ENCODE measurements at places on chromosomes 7 and 10.

DNA sequence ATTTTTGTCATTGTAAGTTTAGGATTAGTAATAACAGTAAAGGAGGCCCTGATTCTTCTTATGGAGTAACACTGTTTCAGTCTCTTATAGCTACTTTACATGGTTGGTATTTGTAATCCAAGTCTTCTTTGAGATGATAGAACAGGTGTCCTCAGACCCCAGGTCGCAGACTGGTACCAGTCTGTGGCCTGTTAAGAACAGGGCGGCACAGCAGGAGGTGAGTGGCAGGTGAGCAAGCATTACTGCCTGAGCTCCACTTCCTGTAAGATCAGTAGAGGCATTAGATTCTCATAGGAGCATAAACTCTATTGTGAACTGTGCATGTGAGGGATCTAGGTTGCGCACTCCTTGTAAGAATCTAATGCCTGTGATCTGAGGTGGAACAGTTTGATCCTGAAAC is 77.3 kb downstream of the STK31 start:
- no peak for DNase-seq

DNA sequence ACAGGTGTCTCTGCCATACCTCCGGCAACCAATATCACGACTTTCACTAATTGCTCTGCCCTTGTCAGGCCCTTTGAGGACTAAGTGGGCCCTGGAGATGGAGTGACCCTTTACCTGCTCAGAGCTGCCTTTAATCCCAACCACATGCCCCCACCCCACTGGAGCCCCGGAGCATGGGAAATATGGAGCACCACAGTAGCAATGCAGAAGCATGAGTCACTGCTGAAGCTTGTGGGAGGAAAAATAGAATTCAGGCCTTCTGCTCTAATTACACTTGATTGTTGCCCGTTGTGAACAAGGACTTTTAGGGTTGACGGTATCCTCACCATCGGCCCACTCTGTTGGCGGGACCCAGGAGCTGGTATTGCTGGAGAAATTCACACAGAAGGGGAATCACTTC is 52.5 kb upstream of the FRMD4A start:
- no peak for DNase-seq

GRCh38 chr10:44934416-44935200 is 23.5 kb downstream of the TMEM72 start:
- no peak for DNase-seq

GRCh38 chr7:4195660-4196059 is 486.4 kb upstream of the FOXK1 start:
- DNase-seq, result no peak

DNA sequence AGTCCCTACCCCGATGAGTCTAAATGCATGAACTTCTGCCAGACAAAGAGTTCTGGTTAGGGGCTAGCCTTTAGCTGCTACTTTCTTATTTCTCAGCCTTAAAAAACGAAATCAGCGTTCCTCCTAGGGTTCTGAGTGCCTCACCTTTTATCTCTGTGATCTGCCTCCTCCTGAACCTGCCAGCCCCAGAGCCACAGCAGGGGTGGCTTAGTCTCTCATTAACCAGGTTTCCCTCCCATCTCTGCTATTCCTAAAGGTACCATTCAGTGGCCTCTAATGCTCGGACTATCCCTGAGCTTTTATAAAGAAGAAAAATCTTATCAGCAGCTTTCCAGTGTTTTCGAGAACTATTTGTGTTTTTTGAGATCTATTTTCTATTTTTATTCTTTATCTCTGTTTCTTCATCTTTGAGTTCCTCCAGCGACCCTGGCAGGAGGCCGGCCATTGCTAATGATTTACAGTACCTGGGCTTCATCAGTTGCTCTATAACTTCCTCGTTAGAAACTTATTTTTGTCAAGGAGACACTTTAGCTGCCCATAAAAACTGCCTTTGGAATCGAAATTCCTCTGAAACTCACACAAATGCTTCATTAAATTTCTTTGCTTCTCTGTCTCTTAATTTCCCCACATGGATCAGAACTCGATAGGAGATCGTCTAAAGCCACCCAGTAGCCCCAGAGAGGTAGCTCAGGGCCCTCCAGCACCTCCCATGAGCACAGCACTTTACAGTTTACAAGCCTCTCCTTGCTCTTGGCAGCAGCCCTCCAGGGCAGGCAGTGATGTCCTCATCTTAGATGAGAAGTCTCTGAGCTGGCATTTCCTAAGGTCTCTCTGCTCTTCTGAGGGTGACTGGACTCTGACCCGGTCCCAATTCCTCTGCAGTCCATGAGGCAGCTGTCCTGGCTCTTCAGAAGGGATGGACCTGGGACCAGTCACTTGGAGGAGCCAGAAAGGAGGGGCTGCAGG is 149.1 kb downstream of the EBF3 start:
- no peak for DNase-seq

GRCh38 chr10:85668522-85668921 is 698.1 kb downstream of the GRID1 start:
- DNase-seq, result no peak

GRCh38 chr10:97020452-97021400 is 165.0 kb downstream of the SLIT1 start:
- DNase-seq, result no peak

DNA sequence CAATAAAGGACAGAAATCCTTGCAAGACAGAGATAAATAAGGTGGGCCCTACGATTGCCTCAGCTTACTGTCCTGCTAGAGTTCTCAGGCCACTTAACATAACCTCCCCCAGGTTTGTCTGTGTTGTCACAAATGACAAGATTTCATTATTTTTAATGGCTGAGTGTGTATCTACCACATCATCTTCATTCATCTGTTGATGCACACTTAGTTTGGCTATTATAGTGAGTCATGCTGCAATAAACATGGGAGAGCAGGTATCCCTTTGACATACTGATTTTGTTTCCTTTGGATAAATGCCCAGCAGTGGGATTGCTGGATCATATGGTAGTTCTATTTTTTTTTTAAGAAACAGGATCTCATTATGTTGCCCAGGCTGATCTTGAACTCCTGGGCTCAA is 60.6 kb downstream of the PRTFDC1 start:
- DNase-seq, result no peak

DNA sequence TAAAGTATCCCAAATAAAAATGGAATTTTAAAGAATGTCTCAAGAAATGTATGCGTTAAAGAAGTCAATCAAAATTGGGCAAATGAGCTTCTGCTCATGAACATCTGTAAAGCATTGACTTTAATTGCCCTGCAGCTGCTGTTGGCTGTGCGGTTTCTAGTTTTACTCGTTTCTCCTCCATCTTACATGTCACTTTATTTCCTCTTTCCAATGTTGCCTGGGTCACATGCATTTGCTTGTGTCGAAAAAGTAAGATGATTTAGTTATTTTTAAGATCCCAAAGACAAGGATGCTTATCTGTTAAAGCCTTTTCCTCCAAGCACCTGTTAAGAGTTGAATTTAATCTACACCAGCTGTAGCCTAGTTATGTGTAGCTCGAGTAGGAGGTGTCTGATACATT is 310.4 kb downstream of the EXOC4 start:
- no peak for DNase-seq

DNA sequence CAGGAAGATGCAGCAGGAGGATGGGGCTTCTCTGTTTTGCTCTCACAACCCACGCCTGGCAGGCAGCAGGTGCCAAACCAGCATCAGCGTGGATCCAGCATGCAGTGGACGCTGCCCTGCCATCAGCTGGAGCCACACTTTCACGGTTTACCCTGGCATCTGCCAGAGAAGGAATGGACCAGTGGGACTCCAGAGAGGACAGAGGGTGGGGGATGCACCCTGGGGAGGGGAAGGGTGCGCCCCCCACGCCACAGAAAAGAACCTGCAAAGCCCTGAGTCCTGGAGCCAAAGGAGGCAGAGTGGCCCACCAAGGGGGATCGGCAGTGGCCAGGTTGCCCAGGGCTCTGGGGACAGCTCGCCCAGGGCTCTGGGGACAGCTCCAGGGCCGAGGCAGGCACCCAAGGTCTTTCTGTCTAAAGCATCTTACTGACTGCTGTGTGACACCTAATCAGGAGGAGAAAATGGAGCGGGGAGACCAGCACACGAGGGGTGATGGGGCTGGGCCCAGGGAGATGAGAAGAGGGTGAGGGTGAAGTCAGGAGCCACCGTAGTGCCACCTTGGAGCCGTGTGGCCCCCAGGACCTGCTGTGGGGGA is 225.1 kb downstream of the DNAJB6 start:
- DNase-seq, result no peak

DNA sequence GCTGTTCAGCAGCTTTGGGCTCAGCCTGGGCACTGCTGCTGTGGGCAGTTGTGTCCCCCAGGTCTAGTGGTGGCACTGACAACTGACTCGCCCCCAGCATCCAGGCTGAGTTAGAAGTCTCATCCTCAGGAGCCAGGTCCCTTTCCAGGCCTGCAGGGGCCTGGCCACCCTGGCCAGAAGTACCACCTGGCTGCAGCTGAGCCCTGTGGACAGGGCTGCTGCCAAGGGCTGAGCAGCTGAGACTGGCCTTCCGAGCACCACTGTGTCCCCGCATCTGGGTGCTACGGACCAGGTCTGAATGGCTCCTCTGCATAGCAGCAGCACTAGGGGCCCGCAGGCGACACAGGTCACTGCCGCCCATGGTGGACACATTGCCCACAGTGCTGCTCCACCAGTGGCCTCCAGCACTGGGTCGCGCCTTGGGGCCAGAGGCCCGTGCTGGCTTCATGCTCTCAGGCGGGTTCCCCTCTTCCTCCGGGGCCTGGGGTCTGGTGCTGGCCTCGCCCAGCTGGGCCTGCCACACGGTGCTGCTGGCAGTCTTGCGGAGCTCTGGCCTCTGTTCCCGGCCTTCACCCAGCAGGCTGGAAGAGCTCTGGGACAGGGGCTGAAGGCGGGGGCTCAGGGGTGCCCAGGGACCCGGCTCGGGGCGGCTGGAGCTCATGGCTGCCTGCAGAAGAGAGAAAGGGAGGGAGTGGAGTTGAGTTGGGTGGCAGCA is 6.2 kb downstream of the GPRIN2 start:
- DNase-seq, result no peak

- DNase-seq, result no peak
Measured at GRCh38 chr7:151843181-151843580, 33.7 kb downstream of the PRKAG2 start.

GRCh38 chr7:108245523-108246226 is 115.5 kb upstream of the LAMB4 start:
- no peak for DNase-seq

GRCh38 chr10:10421071-10421470 is 596.6 kb upstream of the CELF2 start:
- DNase-seq, result no peak

GRCh38 chr10:75408509-75408875 is 6.9 kb upstream of the ZNF503 start:
- DNase-seq, result no peak

GRCh38 chr10:48309711-48310226 is 3.3 kb downstream of the MAPK8 start:
- DNase-seq, result peak; percentile 14

- no peak for DNase-seq
Measured at GRCh38 chr10:120495226-120496009, 38.4 kb downstream of the PLPP4 start.

DNA sequence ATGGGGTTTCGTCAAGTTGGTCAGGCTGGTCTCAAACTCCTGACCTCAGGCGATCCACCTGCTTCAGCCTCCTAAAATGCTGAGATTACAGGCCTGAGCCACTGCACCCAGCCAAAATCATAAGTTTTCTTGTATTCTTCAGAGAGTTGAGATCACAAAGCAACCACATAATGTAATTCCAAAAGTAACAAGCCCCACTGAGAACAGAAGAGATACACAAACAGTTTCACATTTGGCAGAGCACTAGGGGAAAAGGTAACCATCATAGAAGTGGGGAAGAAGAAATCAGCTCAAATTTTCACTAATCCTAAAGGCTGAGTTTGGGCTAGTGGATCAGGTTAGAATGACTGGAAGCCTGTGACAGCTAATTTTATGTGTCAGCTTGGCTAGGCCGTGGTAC is 5.4 kb upstream of the CEP41 start:
- no peak for DNase-seq

DNA sequence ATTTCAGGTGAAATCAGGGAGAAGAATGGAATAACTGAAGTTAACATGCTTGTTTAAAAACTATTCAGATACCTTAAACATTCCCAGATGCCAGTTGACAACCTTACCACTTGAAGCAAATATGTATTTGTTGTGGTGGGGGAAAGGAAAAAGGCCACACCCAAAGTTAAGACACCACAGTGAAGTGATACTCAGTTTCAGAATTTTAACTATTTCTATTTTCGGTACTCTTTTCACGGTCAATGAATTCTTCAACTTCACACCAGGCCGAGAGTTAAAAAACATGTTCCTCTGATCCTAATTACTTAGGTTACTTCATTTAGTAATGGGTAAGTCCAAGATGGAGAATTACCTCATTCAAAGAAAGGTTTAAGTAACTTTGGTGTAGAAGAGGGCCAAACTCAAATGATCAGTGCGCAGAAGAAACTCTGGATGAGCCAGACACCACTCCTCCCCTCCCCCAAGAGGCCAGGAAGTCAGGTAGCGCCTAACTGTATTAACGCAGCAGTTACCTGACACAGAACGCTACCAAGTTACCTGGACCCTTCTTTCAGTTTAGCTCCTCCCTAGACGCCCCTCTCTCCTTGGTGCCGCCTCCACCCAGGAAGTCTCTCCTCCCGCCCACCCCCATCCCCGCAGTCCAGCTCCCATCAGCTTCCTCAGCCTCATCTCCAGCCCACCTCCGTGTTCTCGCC is 700 bp downstream of the MTPN start:
- peak; percentile 42 for DNase-seq

- DNase-seq, result no peak
Measured at GRCh38 chr7:72492461-72493065, 80.4 kb upstream of the CALN1 start.

- no peak for DNase-seq
Measured at GRCh38 chr10:21315645-21316220, 209.7 kb downstream of the SKIDA1 start.

- peak; percentile 39 for DNase-seq
Measured at GRCh38 chr10:75400771-75401568, 594 bp downstream of the ZNF503 start.

GRCh38 chr7:128841921-128842673 is 11.9 kb downstream of the FLNC start:
- peak; percentile 82 for DNase-seq

GRCh38 chr7:106015381-106016218 is 52.5 kb downstream of the CDHR3 start:
- DNase-seq, result no peak

DNA sequence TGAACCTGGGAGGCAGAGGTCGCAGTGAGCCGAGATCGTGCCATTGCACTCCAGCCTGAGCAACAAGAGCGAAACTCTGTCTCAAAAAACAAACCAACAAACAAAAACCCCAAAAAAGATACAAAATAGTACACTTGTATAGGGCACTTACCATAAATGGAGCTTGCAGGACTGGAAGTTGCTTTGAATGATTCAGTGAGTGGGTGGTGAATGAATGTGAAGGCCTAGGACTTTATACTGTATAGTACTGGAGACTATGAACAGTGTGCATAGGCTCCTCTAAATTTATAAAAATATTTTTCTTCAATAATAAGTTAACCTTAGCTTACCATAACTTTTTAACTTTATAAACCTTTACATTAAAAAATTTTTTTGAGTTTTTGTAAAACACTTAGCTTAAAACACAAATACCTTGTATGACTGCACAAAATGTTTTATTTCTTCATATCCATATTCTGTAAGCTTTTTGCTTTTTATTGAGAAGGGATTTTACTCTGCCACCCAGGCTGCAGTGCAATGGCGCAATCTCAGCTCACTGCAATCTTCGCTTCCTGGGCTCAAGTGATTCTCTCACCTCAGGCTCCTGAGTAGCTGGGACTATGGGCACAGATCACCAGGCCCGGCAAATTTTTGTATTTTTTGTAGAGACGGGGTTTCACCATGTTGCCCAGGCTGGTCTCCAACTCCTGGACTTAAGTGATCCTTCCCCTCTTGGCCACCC is 6.9 kb upstream of the H2AZ2 start:
- no peak for DNase-seq

- no peak for DNase-seq
Measured at GRCh38 chr10:3772361-3773171, 12.4 kb downstream of the KLF6 start.

GRCh38 chr10:92757066-92757710 is 67.4 kb downstream of the HHEX start:
- peak; percentile 83 for DNase-seq

Measured in germinal center (tissue), 1 donor.